ENCODE measurements at places on chromosomes 5 and 9.
A peak's percentile ranks its signal among the peaks of the same experiment; 100 is the strongest.

GRCh38 chr5:43874772-43875171 lies 271.8 kb downstream of the NNT start:
- no peak for DNase-seq

GRCh38 chr5:180431932-180432331 lies 62.2 kb upstream of the CNOT6 start:
- DNase-seq = no peak

GRCh38 chr5:89168766-89169165 lies 285.8 kb upstream of the MEF2C start:
- no peak for DNase-seq

GRCh38 chr5:120413686-120414085 lies 50.4 kb upstream of the PRR16 start:
- no peak for DNase-seq

GRCh38 chr5:102622262-102622661 lies 123.5 kb upstream of the SLCO6A1 start:
- DNase-seq = no peak

DNA sequence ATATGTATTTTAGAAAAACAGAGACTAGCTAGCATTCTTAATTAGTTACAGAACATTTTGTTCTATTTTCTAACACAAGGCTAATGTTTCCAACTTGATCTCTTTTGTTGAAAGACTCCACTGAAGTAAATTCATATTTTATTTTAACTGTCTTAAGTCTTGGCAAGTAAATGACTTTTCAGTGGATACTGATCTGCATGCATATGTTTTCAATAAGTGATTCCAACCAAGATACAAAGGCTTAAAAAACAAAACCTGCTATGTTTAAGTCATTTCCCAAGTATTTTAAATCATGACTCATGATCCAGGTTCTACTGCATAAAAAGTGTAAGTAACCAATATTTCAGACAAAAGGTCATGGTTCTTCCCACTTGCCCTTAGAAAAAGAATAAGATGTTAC lies 5.7 kb downstream of the CDO1 start:
- no peak for DNase-seq

- DNase-seq = no peak
Observed at GRCh38 chr5:157750320-157750719, 6.8 kb downstream of the LSM11 start.

GRCh38 chr9:136010176-136010575 lies 49.0 kb upstream of the UBAC1 start:
- no peak for DNase-seq

DNA sequence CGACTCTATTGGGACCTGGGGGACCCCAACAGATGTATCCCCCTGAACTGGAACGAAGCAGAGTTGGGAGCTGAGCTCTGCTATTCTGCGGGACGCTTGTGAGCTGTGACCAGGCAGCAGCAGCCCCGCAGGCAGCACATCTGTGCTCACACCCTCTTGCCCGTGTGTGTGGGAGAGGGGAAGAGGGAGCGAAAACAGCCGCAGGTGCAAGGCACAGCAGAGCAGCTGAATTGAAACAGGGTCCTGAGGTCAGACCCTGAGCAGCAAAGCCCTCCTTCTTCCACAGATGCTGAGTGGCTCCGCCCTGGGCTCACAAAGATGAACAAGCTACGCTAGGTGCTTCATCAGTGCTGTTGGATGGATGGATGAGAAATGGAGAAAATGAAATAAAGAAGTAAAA lies 198.7 kb downstream of the HSPA4 start:
- DNase-seq = no peak

GRCh38 chr5:66015196-66015960 lies 89.0 kb downstream of the ERBIN start:
- DNase-seq = no peak

DNA sequence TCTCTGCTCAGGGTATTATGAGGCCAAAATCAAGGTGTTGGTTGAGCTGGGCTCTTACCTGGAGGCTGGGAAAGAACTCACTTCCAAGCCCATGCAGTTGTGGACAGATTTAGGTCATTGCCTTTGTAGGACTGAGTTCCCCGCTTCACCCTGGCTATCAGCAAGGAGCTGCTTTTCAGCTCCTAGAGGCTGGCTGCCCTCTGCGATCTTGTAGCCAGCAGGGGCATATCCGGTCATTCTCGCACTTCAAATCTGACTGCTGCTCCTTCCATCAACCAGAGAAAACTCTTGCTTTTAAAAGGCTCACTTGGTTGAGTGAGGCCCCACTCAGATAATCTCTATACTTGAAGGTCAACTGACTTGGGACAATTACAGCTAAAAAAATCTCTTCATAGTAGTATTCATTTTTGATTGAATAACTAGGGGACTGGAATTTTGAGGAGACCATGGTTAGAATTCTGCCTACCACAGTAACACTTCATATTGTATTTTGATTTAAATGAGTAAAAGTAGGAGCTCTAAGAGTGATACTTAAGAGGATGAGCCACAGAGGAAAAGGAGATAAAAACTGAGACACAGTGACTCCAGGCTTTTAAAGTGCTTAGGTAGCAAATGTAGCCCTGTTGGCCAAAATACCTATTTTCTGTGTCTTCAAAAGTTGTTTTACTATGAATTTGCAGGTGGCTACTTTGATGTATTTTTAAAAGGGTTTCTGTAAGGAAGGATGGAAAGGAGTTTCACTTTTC lies 137.4 kb downstream of the CD180 start:
- DNase-seq = no peak

GRCh38 chr5:9733486-9733885 lies 103.3 kb upstream of the TAS2R1 start:
- DNase-seq = no peak

- no peak for DNase-seq
Observed at GRCh38 chr5:168848569-168848968, 269.4 kb upstream of the PANK3 start.

- no peak for DNase-seq
Observed at GRCh38 chr5:99054972-99055371, 126.2 kb upstream of the CHD1 start.

GRCh38 chr5:64566310-64566916 lies 60.6 kb downstream of the RGS7BP start:
- DNase-seq = no peak

DNA sequence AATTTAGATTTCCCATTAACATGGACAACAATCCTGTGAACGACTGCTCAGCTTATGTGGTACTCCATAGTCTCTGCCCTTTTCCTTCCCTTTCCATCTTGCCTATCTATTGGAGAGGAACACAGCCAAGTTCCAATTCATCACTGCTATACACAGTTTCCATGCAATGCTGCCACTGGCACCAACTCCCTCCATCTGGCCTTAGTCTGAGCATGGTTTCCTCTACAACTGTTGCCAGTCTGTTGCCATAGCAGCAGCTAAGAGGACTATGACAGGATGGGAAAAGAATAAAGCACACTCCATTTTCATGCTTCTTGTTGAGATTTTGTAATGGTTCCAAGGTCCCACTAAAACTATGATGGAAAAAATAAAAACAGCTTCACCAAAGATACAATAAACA lies 189.0 kb downstream of the HCN1 start:
- no peak for DNase-seq

GRCh38 chr9:28050046-28050445 lies 476.8 kb upstream of the C9orf72 start:
- DNase-seq = no peak

- DNase-seq = no peak
Observed at GRCh38 chr5:181153814-181154213, 6.4 kb downstream of the OR2V2 start.

DNA sequence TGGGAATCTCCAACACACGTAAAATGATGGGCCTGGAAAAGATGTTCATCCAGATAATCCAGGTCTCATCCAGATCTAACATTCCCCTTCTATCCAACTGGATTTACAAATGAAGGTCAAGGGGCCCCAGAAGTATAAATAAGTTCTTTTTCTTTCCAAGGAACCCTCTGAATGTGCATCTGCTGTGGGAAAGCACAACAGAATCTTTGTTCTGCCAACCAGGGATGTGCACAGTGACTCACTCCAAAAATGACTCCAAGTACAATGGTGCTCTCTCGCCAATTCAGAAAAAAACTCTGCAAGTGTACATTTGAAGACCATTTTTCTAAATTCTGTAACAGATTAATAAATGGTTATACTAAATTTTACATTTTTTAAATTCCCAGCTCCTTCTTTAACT lies 12.4 kb downstream of the RAPGEF6 start:
- DNase-seq = no peak

DNA sequence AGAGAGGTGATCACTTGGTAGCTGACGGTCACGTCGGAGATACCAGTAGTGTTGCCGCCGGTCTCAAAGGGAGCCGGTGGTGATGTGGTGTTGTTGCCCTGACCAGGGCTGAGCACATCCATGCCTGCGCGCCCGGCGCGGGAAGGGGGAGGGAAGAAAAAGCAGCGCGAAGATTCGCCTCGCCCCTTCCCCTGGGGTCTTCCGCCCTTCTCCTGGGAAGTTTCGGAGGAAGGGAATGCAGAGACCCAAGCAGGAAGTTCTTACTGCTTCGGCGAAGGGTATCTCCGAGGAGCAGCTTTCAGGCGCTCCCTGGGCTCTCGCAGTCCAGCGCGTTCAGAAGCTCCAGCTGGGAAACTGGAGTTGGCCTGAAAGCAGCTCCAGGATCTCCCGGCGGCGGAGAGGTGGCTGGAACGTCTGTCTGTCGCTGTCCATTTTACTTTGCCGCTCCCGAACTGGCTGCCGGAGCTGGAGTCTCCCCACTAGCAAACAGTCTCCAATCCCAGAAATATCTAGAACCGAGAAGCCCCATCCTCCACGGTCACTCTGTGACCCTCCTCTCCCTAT lies 565 bp downstream of the HTR1A start:
- DNase-seq = no peak

GRCh38 chr5:137741718-137742117 lies 5.8 kb upstream of the KLHL3 start:
- peak; percentile 94 for DNase-seq

DNA sequence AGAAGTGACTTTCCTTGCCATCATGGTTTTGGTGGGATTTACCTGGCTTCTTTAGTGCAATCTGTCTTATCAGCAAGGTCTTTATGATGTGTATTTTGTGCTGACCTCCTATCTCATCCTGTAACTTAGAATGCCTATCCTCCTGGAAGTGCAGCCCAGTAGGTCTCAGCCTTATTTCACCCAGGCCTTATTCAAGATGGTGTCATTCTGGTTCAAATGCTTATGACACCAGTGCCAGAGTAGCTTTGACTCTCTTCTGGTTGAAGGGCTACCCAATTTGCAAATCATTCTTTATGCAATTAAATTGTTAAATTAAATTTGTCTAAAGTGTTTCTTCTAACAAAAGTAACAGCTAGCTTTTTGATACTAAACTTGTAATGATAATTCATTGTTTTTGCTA lies 58.8 kb upstream of the PRDM9 start:
- no peak for DNase-seq

GRCh38 chr5:52925001-52925400 lies 64.2 kb upstream of the ITGA2 start:
- no peak for DNase-seq

DNA sequence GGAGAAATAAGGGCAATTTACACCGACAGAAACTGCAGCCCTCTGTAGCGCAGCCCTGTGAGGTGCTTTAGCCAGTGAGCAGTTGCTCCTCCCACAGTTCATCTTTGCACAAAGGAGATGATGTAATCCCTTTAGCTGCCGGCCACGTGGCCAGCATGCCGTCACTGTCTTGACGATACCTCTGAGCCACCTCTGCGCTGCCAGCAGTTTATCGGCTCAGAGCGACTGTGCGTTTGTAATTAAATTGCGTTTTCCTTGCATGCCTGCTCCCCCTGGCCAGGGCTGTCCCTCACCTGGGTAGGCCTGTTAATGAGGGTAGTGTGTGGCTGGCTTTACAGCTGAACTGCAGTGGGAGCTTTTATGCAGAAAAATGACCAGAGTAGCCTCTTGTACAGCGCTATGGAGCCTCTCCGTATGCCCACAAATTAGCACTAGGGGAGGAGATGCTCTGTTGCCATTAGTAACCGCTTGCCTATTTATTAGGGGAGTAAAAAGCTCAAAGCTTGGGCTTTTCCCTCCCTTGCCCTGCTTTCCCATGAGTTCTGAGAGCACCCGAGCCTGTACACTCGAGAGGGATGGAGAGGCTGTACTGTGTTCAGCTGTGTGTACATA lies 107.0 kb downstream of the TRIO start:
- DNase-seq = peak; percentile 17

DNA sequence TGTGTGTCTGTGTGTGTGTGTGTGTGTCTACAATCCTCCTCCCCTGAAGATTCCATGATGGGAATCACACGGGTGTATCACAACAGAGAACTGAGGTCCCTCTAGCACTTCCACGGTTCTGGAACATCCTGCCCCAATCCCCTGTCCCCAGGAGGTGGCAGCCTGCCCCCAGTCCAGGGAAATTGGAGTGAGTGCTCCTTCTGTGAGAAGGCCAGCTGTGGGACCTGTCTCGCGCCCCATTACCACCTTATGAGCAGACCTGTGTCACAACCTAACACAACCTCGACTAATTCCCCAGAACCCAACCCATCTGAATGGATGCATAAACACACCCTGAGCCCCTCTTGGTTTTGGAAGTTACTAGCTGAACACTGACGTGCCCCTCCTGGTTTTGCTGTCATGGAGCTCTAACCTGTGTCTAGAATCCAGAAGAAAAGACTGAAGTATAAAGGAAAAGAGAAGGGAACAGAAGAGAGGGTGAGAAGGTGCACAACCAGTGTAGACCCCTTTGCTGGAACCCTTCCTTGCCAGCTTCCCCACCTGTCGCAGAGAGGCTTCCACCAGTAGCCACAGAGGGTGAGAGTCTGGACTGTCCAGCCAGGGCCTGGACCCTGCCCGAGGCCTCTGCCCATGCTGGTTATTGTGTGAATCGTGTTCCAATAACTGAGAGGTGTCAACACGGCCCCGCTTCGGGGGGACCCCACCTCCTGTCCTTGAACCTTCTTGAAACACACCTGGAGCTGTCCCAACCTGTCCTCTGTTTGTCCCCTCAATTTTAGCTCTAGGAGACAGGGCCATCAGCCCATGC lies 3.4 kb downstream of the BTNL9 start:
- DNase-seq = no peak

- DNase-seq = no peak
Observed at GRCh38 chr5:33850100-33850594, 41.6 kb downstream of the ADAMTS12 start.

Data from NCI-H1436 treated with DMSO at 0.1 percent for 48 hours (cell line).